NCI-H2227 treated with DMSO at 0.1 percent for 48 hours (cell line): ENCODE measurements at places on chromosomes 2 and 18.

DNA sequence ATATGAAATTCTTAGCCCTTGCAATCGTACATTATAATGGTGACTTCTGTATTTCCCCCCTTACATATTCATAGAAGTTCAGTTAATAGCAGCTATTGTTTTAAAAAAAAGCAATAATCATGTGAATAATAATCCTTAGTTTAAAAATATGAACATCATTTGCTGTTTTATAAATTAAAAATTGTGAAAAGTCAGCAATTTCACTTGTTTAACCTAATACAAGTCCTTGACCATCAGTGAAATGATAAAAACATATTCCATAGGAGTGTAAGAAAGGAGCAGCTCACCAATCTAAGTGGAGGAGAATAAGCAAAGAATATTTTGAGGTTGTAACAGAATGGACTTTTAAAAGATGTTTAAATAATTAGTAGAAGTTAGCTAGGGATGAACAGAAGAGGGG is 650.2 kb downstream of the SUCLG1 start:
- DNase-seq, result no peak

DNA sequence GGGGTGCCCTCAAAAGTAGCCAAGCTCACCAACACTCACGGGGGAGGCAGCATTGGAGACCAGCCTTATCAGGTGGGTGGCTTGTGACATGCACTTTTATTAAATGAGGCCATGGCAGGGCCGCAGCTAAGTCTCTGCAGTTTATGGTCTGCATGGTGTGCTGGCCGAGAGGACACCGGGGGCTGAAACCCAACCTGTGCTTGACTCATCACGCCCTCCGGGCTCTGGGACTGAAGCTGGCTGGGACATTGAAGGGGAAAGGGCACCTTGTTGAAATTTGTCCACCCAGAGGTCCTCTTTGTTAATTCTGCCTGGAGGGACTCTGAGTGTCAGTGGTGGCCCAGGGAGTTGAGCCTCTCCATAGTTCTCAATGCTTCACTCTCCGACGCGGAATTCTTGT is 17.7 kb upstream of the NTSR2 start:
- DNase-seq, result no peak

DNA sequence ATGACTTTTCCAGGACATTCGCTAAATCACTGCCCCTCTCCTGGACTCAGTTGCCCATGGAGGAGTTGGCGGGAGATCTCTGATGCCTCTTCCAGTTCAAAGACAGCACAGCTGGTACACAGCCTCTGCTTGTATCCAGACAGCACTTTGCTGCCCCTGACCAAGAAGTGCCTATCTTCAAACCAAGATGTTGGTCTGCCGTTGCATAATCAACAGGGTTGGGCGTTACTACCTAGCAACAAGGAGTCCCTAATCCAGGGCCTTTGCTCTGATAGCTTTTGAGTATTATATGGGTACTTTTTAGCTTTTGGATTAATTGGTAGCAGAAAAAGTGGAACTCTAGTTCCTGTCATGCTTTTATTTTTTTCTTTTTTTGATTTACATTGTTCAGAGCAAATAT is 166.6 kb downstream of the FAM210A start:
- no peak for DNase-seq

GRCh38 chr18:31633392-31634330 is 42.0 kb downstream of the TTR start:
- no peak for DNase-seq

- no peak for DNase-seq
These were observed 43.4 kb downstream of the HK2 start for GRCh38 chr2:74877376-74877775.

DNA sequence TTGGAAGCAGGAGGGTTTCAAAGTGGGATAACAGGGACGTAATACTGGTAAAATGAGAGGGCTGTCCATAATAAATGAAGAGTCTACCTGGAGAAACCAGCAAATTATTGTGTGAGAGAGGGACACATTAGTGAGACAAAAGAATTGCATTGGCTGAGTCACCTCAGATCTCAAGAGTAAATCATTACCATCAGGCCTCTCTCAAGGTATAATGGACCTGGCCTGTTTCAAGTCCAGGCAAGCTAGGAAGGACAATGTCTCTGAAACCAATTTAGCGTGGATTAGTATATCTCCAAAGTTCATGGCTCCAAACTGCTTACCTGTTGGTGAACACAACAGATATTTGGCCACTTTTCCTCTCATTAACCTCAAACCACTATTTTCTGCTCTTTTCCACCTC is 471.4 kb downstream of the CMPK2 start:
- peak; percentile 37 for DNase-seq
